ENCODE measurements at places on chromosomes 6 and 20.

DNA sequence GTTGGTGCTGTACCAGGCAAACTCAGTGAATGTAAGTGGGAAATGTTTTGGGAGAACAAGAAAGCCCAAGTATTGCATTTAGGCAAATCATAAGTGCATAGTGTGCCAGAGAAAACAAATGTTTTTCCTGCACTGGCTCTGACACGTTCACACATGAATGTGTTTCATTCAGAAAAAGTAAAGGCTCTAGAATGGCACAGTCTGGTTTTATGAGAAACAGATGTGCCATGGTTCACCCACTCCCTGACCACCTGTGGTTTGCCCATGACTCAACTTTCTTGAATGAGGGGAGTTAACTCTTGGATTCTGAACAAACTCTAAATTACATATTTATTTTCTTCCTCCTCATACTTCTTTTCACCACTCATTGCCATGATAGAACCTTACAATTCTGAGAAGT is 126.9 kb downstream of the KCNQ5 start:
- no peak for DNase-seq

- DNase-seq: no peak
These were observed 211.6 kb upstream of the MARCKS start for GRCh38 chr6:113645576-113645970.

- DNase-seq: no peak
These were observed 64.7 kb downstream of the BTBD3 start for GRCh38 chr20:11982289-11982954.

DNA sequence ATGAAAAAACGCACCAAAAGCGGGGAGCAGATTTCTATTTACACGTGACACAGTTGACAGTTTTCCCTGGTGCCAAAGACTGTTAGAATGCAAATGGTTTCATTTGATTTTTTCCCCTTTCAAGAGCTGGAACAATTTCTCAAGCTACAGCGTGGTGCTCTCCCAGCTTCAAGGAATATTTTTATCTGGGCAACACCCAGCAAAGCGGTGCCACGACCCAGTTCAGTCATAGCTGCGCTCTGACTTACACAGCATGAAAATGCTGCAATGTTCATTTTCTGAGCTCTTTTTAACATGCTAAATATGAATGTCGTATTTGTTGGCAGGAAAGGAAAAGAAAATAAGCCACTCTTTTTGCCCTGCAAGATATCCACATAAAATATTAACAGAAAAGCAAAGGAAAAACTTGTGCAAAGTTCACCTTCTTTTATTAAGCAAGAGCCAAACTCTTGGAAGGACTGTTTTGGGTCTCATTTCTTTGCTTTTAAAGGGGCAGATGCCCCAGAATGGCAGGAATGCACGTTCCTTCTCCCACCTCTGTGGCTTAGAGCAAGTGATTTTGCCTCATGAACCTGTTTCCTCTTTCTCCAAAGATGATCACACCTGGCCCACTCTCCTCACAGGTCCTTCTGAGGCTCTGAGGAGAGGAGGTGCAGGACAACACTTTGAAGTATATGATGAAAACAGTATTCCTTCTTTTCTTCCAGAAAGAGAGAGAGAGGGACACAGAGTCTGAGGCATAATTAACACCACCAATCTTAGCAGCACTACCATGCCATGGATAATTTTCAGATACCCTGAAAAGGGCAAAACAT is 47.0 kb downstream of the TTI1 start:
- DNase-seq: no peak

- DNase-seq: no peak
These were observed 107.5 kb downstream of the CENPW start for GRCh38 chr6:126447367-126447766.

Data from stimulated activated CD8-positive, alpha-beta memory T cell treated with anti-CD3 and anti-CD28 coated beads, Interleukin-2, amount 100 ng/mL, for 1 hour (primary cell).